ENCODE measurements at places on chromosomes 7 and 10.

DNA sequence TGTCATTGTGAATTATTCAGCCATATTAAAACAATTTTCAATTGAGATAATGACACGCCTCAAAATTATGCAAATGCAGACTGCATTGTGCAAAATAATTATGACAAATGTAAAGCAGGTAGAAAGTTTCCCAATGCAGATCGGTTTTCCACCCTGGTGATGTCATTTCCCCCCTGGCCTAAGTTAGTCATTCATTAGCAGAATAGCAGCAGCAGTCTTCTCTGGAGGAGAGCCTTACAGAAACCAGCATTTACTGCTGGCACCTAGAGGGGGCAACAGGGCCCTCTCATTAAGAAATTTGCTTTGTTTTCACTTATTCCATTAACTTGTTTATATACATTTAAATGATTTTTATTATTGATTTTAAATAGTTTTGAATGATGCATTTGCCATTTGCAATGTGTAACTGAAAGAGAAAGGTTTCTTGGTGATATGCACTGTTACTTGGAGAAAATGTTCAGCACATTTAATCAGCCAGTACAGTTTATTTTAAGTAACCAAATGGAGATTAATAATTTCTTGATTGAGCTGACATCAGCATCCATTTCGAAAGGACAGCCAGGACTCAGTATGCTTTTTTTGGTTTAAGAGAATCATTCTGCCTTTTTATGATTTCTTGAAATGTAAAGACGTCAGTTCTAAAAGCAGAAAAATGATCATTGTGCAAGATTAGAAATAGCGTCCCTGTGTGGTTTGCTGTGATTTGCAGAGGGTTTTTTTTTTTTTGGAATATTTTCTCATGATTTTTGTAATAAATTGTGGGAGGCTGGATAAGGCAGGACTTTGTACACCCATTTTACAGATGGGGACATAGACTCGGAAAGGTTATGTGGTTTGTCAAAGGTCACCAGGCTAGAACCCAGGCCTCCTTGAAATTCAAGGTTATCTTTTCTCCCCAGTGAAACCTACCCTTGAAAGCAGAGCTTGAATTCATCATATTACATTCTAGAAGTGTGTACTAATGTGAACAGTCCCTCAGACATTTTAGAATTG is 3.5 kb downstream of the ARID5B start:
- peak; percentile 37 for ATAC-seq

- ATAC-seq: no peak
These were observed 20.0 kb downstream of the AKR1B1 start for GRCh38 chr7:134438946-134439345.

DNA sequence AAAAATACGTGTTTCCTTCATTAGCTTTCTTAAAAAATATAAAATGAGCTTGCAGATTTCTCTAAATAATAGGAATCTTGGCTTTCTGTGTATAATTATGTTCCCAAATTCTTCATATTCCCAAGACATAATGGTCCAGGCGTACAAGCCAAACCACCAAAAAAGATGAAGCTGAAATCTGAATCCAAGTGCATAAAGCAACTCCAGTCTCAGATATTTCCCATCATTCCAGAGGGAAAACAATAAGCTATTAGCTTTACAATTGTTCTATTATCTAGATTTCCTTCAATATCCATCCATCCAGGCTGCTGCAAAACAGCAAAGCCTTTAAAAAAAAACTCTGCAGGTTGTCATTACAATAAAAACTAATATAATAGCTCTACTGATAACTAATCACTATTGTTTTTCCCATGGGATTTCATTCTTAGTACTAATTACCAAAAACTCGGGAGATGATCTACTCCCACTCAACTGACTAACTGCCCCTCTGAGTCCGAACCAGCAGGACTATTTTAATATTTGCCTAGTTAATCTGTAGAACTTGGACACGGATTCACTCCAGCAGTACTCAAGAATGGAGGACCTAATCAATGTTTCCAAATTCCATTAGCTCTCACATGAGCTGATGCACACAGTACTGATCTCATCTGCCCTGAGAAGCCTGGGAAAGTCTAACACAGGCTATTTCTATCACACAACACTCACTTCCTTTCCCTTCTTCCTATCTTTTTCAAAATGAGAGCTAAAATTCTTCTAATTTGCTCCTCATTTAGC is 108.9 kb upstream of the ASAH2 start:
- no peak for ATAC-seq

- ATAC-seq: no peak
These were observed 89.6 kb upstream of the ITGB1 start for GRCh38 chr10:33047655-33048054.

DNA sequence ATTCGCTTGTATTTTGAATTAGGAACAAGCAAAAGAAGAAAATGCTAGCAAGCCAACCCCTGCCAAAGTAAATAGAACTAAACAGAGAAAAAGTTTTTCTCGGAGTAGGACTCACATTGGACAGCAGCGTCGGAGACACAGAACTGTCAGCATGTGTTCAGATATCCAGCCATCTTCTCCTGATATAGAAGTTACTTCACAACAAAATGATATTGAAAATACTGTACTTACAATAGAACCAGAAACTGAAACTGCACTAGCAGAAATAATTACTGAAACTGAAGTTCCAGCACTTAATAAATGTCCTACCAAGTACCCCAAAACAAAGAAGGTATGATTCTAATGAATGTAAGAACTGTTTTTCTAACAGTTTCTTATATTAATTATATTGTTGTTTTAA is 87.9 kb downstream of the KMT2E start:
- no peak for ATAC-seq

DNA sequence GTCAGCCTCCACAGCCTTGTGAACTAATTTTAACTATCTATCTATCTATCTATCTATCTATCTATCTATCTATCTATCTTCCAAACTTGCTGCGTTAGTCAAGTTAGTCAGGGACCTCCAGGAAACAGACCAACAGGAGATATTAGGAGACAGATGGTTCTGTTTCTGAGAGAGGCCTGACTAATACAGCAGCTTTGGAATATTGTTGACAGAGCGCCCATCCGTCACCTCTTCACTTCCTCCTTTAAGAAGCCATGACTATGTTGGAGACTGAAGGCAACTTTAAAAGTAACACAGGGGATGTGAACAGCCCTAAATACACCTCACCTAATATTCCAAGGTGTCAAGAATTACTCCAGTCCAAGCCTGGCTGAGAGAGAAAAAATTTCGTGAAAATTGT is 280.9 kb upstream of the IGFBP3 start:
- no peak for ATAC-seq

- ATAC-seq: no peak
These were observed 7.4 kb downstream of the TBL2 start for GRCh38 chr7:73570977-73571376.

DNA sequence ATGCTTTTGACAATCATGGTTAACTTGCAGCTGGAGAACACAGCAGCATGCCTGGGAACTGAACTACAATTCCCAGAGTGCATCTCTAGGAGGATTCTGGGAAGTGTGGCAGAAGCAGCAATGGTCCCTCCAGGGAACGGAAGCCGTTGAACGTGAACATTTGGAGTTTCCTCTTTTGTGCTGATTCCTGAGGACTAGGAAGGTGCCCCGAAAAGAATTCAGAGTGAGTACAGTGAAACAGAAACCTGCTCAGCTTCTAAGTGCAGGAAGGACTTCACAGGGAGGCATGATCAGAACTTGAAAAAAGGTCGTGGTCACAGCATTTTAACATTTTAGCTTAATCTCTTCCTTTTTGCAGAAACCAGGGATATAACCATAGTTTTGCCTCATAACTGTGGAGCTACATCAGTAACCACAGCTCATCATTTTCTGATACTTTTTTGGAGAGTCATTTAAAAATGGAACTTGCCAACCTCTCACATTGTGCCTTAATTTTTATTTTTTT is at the start of gene NUDT13:
Gene NUDT13, plus strand, starts transcription at position 111 of the 505 bp plus-strand sequence. CDS start 3,911 bp downstream, outside the sequence.
- ATAC-seq: peak; percentile 74

- ATAC-seq: peak; percentile 26
These were observed 31.7 kb downstream of the AP5Z1 start for GRCh38 chr7:4806983-4807597.

- ATAC-seq: no peak
These were observed 479.6 kb downstream of the GATA3 start for GRCh38 chr10:8534096-8534495.

- ATAC-seq: no peak
These were observed 31.1 kb upstream of the RHEB start for GRCh38 chr7:151550656-151551286.

DNA sequence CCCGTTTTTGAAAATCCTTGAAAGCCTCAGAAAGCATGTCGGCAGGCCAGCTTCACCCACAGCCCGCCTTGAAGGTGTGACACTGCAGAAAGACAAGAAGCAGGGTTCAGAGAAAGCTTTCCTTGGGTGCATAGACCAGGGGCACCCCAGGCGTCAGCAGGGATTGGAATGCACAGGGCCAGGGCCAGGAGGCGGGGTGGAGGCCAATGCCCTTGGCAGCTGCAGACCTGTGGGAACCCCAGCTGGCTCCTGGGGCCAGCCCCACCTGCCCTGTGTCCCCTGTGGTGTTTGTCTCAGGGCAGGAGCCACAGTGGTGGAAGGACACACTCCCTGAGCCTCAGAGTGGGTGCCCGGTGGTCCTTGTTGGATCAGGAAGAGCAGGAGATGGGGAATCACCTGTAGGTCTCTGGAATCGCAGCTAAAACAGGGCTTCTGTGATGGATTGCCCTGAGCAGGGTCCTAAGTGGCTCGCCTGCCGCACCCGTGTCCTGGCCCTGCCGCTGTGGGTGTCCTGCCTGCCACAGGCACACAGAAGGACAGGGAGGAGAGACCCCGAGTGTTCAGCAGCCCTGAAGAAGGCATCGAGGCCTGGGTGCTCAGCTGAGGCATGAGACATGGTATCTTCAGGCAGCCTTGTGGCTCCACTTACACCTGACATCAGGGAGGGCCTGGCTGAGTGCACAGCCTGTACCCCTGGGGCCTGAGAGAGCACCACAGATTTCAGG is 32.5 kb downstream of the ANXA8 start:
- ATAC-seq: no peak

GRCh38 chr10:59807629-59808620 is 54.7 kb upstream of the MRLN start:
- ATAC-seq: no peak

GRCh38 chr10:103350517-103351260 is at the start of gene PCGF6:
TSS of gene PCGF6 (minus strand) at chr10:103351140. CDS start at chr10:103351066, 74 bp downstream.
- peak; percentile 89 for ATAC-seq

GRCh38 chr10:69146759-69147158 is 22.8 kb downstream of the VPS26A start:
- ATAC-seq: no peak

- peak; percentile 61 for ATAC-seq
These were observed 71.8 kb upstream of the PIK3CG start for GRCh38 chr7:106793015-106793975.

- no peak for ATAC-seq
These were observed 609 bp downstream of the MAT1A start for GRCh38 chr10:80288849-80289248.

- no peak for ATAC-seq
These were observed 93.5 kb downstream of the PCGF5 start for GRCh38 chr10:91313796-91314485.

- ATAC-seq: no peak
These were observed 92.3 kb upstream of the KDM7A start for GRCh38 chr7:140269004-140269638.

DNA sequence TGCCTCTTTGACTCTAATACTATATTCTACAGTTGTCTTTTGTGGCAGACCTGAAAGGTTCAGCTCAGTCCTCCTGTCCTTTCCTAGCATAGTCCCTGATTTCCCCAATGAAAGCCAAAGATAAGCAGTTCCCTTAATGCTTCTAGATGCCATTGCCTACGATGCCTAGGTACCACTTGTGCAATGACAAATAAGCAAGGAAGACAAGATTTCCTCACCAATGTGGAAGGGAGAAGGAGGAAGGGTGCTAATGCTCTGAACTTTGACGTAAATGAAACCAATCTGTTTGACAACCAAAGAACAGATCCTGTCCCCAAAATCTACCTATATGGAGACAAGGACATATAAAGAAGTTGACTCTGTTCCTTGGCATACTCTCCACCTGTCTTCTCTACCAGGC is 393.3 kb downstream of the KCNMA1 start:
- ATAC-seq: no peak

GRCh38 chr10:75084834-75085384 is 26.5 kb upstream of the SAMD8 start:
- no peak for ATAC-seq

- no peak for ATAC-seq
These were observed 262.0 kb upstream of the FERD3L start for GRCh38 chr7:19407270-19407669.

GRCh38 chr7:70553364-70553763 is 578.6 kb upstream of the GALNT17 start:
- no peak for ATAC-seq

GRCh38 chr10:30098629-30099028 is 39.2 kb upstream of the JCAD start:
- no peak for ATAC-seq

DNA sequence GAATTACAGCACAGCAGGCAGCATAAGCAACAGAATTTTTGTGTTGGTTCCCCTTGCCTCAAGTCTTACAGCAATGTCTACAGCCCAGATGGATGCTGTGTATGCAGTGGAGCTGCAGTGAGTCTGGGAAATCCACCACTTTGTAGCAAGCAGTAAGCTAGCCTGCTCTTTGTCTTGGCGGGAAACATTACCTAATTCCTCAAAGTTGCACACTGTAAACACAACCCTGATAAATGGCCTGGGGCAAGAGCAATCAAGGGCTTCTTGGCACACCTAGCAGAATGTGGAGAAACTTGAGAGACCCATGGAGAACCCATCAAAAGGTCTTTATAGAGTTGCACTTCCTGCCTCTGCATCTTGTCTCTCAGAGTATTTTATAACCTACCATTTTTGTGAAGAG is 102.0 kb upstream of the FOXP2 start:
- no peak for ATAC-seq

- no peak for ATAC-seq
These were observed 20.1 kb downstream of the CHUK start for GRCh38 chr10:100209303-100209702.

DNA sequence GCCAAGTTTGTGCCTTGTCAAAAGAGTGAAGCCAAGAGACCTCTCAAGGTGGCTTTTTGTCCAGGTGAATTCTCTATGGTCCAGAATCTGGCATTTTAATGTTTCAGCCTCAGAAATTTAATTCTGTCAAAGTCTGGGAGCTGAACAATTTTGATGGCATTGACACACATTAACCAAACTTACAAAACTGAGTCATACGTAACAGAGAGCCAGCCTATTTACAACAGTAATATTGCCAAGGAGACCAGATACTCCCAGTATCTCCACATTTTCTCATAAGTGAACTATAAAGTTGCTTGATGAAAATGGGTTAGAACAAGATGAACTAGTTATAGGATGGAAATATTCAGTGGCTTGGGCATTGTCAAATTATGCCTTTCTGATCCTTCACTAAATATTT is 43.8 kb downstream of the PDE6C start:
- no peak for ATAC-seq

- peak; percentile 27 for ATAC-seq
These were observed 446.4 kb downstream of the SDK1 start for GRCh38 chr7:3747467-3747866.

DNA sequence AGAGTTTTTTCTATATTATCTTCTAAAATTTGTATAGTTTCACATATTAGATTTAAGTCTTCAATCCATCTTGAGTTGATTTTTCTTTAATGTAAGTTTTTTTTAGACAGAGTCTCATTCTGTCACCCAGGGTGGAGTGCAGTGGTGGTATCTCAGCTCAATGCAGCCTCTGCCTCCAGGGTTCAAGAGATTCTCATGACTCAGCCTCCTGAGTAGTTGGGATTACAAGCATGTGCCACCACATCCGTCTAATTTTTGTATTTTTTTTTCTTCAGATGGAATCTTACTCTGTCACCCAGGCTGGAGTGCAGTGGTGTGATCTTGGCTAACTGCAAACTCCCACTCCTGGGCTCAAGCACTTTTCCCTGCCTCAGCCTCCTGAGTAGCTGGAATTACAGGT is 143.4 kb upstream of the ZNF92 start:
- ATAC-seq: no peak

- ATAC-seq: no peak
These were observed 110.9 kb upstream of the LANCL2 start for GRCh38 chr7:55254242-55254595.

Measured in stimulated activated memory B cell treated with anti-CD40 and anti-IgM and Interleukin-4, amounts not matched to agents 10 μg/mL and 1 μg/mL and 100 μg/mL, for 72 hours (primary cell).